Stimulated activated naive B cell treated with anti-CD40 and anti-IgM and Interleukin-4, amounts not matched to agents 10 μg/mL and 1 μg/mL and 100 μg/mL, for 72 hours (primary cell): ENCODE measurements at places on chromosomes 11 and 22.
A peak's percentile ranks its signal among the peaks of the same experiment; 100 is the strongest.

DNA sequence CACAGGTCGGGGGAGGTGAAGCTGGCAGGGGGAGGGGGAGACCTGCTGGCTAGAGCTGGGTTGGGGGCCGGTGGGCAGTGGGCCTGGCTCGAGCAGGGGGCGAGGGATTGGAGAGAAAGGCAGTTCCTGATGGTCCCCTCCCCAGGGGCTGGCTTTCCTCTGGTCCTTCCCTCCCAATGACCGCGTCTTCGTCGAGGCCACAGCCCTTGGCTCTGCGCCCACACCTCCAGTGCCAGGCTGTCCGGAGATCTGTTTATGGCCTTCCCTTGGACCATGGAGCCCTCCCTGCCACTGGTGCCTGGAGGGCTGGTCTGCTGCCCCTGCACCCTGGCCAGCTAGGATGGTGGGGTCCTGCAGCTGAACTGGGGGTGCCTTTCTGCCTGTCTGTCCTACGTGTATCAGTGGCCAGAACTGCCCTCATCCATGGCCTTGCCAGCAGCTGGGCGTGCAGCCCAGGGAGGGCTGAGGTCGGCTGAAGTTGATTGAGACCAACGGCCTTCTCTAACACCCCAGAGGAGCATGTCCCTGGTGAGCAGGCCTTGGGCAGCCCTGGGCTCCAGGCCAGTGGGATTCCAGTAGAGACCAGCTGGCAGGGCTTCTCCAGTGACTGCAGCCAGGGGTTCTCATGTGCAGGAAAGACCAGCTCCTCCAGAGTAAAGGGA lies 12.3 kb downstream of the TANGO2 start:
- no peak for DNase-seq

DNA sequence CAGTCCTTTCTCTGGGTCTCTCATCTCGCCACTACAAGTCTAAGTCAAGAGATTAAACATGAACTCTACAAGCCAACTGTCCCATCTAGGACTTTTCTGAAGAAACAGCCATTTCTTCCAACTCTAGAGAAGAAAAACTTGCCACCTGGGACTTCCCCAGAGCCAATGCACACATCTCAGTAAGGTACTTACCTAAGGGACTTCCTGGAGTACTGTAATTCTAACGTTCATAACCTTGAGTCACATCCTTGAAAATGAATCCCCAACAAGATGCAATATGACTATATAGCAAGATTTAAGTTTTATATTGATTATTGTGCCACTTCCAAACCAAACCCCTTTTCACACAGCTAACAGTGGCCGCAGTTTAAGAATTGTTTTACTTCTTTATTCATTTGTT lies 11.9 kb upstream of the ISX start:
- no peak for DNase-seq

- no peak for DNase-seq
These were observed 25.5 kb upstream of the OSBPL5 start for GRCh38 chr11:3190600-3190999.

DNA sequence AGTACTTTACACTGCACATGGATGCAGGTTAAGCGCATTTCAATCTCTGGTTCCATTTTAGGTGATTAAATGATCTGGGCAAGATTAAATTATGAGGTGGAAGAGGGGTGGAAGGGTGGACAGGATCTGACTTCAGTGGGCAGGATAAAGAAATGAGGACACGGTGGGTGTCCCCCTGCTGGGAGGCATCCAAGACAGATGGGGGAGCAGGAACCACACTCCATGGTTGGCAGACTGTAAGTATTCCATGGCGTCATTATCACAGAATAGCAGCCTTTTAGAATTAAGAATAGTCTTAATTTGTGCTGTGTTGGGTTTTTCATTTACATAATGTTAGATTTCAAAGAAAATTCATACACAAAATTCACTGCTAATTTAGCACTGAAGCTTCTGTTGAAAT lies 7.6 kb upstream of the SORL1 start:
- DNase-seq = no peak

DNA sequence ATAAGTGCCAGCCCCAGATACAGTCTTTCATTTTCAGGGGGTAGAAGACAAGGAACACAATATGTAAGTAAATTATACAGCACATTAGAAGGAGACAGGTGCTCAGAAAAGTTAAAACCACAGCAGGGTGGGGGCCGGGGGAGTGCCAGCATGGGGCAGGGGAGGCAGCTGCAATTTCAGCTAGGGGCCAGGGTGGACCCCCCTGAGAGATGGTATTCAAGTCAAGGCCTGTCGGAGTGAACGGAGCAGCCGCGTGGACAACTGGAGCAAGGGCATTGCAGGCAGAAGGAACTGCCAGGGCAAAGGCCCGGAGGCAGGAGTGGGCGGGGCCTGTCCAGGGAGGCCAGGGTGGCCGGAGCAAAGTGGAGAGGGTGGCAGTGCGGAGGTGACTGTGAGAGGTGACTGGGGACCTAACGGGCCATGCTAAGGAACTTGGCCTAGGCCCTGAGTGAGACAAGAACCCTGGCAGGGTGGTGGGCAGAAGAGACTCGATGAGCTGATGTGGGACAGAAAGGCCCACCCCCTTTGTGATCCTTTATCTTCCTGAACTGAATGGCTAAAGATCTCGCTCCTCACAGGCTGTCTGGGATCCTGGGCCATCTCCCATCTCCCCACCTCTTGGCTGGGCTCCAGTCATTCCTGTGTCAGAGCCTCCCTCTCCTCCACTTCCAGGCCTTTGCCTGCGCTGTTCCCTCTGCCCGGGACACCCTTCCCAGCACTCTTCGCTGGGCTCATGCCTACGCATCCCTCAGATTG lies 22.4 kb upstream of the FLRT1 start:
- DNase-seq = no peak

GRCh38 chr11:71309181-71309580 lies 56.8 kb upstream of the SHANK2 start:
- no peak for DNase-seq

DNA sequence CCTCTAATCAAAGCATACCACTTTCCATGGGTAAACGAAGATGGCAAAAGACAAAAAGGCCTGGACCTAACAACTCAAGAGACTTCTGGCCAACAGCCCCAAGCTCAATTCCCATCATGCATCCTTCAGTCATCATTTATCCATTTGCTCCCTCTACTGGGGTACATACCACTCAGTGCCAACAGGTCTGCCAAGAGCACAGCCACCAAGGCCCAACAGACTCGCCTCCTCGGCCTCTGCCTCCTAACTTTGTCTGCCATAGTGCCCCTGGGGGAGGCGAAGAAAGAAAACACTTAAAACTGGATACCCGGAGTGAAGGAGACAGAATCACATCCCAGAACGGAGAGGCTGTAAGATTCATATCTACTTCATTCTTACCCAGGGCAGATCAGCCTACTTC lies 1.1 kb downstream of the HYOU1 start:
- no peak for DNase-seq

GRCh38 chr22:45877036-45877380 lies 100.0 kb downstream of the WNT7B start:
- DNase-seq = no peak

- peak; percentile 2 for DNase-seq
These were observed 772 bp downstream of the NAV2 start for GRCh38 chr11:19713196-19714021.
